Vein endothelial cell (primary cell): ENCODE measurements at places on chromosomes 3 and 15. TPM values are rescaled to one million over a fixed set of nuclear protein-coding genes. Genes with fewer than 3 reads are reported as not detected.

KBTBD13 gene
- total RNA-seq: not detected in 2 replicates

SOX2 gene
- not detected in 2 replicates for total RNA-seq

LOXL1 gene
- 3.0 and 3.6 TPM in 2 replicates for total RNA-seq

SUSD5 gene
- 3.9 and 4.3 TPM in 2 replicates for total RNA-seq

CEMIP gene
- total RNA-seq: 0.19 and 0.33 TPM in 2 replicates

CELSR3 gene
- 0.65 and 0.76 TPM in 2 replicates for total RNA-seq

GLDN gene
- total RNA-seq: not detected in 2 replicates

CCDC51 gene
- 11.8 and 13.3 TPM in 2 replicates for total RNA-seq

BLM gene
- 4.2 and 9.6 TPM in 2 replicates for total RNA-seq

CDHR4 gene
- total RNA-seq: not detected in 2 replicates

PLAAT1 gene
- 0.98 and 2.5 TPM in 2 replicates for total RNA-seq

CLCN2 gene
- total RNA-seq: 4.4 and 4.6 TPM in 2 replicates

SCG5 gene
- 0.57 and 2.0 TPM in 2 replicates for total RNA-seq

GOLGA8J gene
- total RNA-seq: not detected in 2 replicates

IMPG2 gene
- 0.67 and 0.98 TPM in 2 replicates for total RNA-seq

SLC35G2 gene
- total RNA-seq: 18.0 and 23.2 TPM in 2 replicates

CPLX3 gene
- total RNA-seq: not detected in 2 replicates

SYNPR gene
- total RNA-seq: not detected in 2 replicates

SCG3 gene
- 0.10 TPM in 1 of 2 replicates, not detected in the other for total RNA-seq

DBR1 gene
- total RNA-seq: 13.7 and 15.0 TPM in 2 replicates

FBN1 gene
- total RNA-seq: 103 and 127 TPM in 2 replicates

LSMEM2 gene
- not detected in 2 replicates for total RNA-seq

MYNN gene
- 17.3 and 19.0 TPM in 2 replicates for total RNA-seq

GNAT1 gene
- total RNA-seq: not detected in 2 replicates

RAB43 gene
- 37.2 and 43.1 TPM in 2 replicates for total RNA-seq

USP13 gene
- 10.8 and 16.9 TPM in 2 replicates for total RNA-seq

RFT1 gene
- 14.4 and 20.4 TPM in 2 replicates for total RNA-seq

ADAMTSL3 gene
- total RNA-seq: under 0.01 and 0.38 TPM in 2 replicates

AMOTL2 gene
- total RNA-seq: 141 and 175 TPM in 2 replicates

TTC23 gene
- 26.2 and 28.4 TPM in 2 replicates for total RNA-seq

DPPA2 gene
- not detected in 2 replicates for total RNA-seq

P2RY12 gene
- total RNA-seq: not detected in 2 replicates

ELL3 gene
- 1.5 and 3.6 TPM in 2 replicates for total RNA-seq

ZNF860 gene
- total RNA-seq: 0.98 and 4.0 TPM in 2 replicates

PLSCR5 gene
- total RNA-seq: not detected in 2 replicates

HCN4 gene
- total RNA-seq: not detected in 2 replicates

ACTRT3 gene
- total RNA-seq: 4.9 TPM in 2 replicates
